ENCODE measurements at places on chromosomes 6 and 20. TPM values are rescaled to one million over a fixed set of nuclear protein-coding genes. Genes with fewer than 3 reads are reported as not detected.
A peak's percentile ranks its signal among the peaks of the same experiment; 100 is the strongest.

DNA sequence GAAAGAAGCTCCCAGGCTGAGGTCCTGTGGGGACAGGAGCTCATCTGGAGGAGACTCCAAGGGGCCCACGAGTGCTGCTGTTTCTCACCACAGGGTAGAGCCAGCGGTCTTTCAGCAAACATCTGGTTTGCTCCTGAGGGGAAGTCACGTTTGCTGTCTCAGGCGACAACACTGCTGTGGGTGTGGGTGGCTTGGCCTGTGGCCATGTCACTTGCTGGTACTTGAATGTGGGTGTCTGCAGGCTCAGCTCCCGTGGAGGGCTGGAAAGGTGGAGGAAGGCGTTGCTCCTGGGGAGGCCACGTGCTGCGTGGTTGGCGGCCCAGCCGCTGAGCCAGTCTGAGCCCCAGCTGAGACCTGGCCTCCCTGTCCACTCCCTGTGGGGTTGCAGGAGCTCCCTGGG lies 52.8 kb upstream of the MPC1 start:
- no peak for DNase-seq

- no peak for DNase-seq
Observed at GRCh38 chr6:25714765-25715164, 39.8 kb upstream of the SLC17A4 start.

ZBTB12 gene
- total RNA-seq = 3.7 TPM

GRCh38 chr6:163759542-163759941 lies 345.0 kb downstream of the QKI start:
- DNase-seq = peak; percentile 53

GRCh38 chr6:139164001-139164400 lies 29.1 kb downstream of the HECA start:
- DNase-seq = no peak

LYRM2 gene
- total RNA-seq = 33.7 TPM

DNA sequence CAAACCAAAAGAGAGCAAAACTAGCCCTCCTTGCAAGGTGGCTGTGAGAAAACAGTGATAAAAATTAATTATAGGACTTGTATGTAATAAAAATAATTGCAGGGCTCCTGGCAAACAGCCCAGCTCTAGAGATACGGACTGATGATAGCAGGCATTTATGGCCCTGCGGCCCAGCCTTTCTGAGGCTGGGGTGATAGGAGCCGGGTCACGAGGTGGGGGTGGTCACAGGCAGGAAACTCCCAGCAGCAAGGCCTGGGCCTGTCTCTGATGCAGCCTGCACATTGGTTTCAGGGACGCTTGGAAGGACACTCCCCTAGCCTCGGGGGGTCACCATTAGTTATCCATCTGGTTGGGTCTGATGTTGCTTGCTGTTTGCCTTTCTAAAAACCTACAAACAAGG lies 18.7 kb upstream of the TTPAL start:
- DNase-seq = no peak

FAM83B gene
- 1.9 TPM for total RNA-seq

- peak; percentile 30 for DNase-seq
Observed at GRCh38 chr6:159473475-159474263, 219.4 kb downstream of the SOD2 start.

DNA sequence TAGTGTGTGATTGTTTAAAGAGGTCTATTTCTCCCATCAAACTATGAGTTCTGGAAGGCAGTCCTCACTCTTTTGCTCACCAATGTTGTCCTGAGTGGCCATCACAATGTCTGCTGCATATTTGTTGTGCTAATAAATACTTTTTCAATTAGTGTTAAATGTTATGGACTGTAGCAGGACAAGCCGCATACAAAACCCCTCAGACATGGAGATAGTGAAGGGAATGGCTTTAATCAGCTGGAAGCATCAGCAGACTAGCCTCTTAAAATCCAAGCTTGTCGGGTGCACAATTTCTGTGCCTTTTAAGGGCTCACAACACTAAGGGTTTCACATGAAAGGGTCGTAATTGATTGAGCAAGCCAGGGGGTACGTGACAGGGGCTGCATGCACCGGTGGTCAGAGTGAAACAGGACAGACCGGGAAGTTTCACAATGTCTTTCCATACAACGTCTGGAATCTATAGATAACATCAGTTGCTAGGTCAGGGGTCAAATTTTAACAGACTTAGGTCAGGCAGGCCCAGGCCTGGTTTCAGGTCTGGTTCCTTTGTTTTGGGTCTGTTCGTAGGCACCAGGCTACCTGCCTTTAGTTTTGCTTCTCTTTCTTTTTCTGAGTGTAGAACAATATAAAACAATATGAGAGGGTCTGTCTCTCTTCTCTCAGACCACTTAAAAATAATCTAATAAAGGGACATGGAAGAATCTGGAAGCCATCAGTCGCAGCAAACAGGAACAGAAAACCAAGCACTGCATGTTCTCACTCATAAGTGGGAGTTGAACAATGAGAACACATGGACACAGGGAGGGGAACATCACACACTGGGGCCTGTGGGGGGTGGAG lies 327.6 kb upstream of the HTR1E start:
- DNase-seq = no peak

GRCh38 chr6:166492092-166492741 lies 94.3 kb downstream of the RAMACL start:
- no peak for DNase-seq

GTF3C6 gene
- 105 TPM for total RNA-seq

PBOV1 gene
- not detected for total RNA-seq

GRCh38 chr6:55772730-55773129 lies 102.7 kb downstream of the BMP5 start:
- no peak for DNase-seq

SLA2 gene
- not detected for total RNA-seq

RAET1E gene
- not detected for total RNA-seq

- DNase-seq = no peak
Observed at GRCh38 chr20:8368670-8369069, 236.6 kb downstream of the PLCB1 start.

NHSL1 gene
- 28.7 TPM for total RNA-seq

ARG1 gene
- not detected for total RNA-seq

SMLR1 gene
- total RNA-seq = not detected

GRCh38 chr6:19413323-19413722 lies 423.8 kb upstream of the ID4 start:
- peak; percentile 78 for DNase-seq

SPTLC3 gene
- total RNA-seq = 5.6 TPM

- DNase-seq = no peak
Observed at GRCh38 chr20:23142162-23143050, 56.3 kb upstream of the CD93 start.

WFDC12 gene
- total RNA-seq = not detected

CALHM5 gene
- 1.8 TPM for total RNA-seq

DNA sequence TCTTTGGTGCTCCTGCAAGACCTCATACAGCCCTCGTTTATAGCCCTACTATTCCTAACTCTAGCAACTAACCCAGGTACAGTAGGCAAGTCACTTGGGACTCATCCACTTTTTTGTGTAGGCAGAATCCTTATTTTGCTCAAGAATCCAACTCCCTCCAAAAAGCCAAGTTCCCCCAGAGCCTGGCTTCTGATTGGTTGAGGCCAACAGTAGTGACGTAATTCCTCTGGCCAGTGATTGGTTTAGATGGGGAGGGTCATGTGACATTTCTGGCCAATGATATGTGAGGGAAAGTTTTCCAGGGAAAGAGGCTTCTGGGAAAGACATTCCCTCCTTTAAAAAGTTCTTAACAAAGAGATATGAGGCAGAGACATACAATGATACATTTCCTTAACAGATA lies 32.1 kb downstream of the KIAA1755 start:
- no peak for DNase-seq

GRCh38 chr6:138576313-138576712 lies 77.0 kb upstream of the NHSL1 start:
- no peak for DNase-seq

DNA sequence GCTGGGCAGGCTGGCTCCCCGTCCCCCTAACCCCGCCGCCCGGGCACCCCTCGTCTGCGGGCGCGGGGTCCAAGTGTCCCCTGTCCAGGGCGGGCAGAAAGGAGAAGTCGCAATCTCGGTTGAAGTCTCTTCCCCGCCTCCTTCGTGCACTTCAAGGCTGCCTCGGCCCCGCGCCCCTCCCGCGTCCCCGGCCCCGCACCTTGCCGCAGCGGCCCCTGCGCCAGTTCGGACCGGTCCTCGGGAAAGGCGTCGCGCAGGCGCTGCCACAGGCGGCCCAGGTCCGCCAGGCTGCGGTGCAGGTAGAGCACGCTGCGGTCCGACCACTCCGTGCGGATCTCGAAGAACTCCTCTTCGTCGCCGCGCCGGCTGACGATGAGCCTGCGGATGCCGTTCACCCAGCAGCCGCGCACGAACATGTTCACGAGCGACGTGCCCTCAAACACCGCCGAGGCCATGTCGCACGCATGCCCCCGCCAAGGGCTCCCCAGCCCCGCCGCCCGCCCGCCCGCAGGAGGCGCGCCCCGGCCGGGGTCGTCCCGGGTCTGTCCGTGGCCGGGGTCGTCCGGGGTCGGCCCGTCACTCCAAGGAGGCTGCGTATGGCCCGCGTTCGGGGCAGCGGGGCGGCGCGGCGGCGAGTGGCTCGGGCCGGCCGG lies at the start of gene PXDC1:
TSS of gene PXDC1 (minus strand) at position 637 of the 653 bp plus-strand sequence. CDS start at position 455, 182 bp downstream.
- DNase-seq = no peak

DNA sequence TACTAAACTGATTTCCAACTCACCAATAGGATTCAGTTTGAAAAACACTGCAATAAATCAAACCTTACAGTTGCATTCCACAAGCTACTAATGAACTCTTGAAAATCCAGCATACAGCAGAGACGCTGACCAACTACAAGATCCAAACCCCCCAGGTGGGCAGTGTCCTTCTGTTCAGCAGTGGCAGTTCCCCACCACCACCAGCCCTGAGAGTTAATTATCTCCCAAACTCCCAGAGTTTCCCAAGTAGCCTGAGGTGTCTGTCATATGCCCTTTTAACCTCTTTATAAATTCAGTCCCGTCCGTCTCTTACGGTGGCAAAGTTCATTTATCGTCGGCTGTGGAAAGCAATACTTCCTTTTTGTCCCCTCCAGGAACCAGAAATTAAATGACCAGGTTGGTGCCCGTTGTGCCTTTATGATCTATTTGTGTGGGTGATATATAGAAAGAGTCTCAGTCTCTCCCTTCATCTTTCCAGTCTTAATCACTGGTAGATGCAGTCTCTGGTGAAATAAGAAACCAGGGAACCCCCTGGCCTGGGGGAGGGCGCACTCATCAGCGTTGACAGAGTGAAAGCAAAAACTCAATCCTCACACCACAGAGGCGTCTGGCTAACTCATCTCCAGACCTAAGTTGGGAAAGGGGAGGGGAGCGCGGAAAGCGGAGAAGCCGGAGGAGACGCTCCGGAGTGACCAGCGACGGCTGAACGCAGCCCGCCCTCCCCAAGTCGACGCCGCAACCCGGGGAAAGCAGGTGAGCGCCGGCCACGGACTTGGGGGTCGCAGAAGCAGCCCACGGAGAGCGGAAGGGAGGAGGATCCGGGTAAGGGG lies 717 bp downstream of the MRPL14 start:
- peak; percentile 74 for DNase-seq

DNA sequence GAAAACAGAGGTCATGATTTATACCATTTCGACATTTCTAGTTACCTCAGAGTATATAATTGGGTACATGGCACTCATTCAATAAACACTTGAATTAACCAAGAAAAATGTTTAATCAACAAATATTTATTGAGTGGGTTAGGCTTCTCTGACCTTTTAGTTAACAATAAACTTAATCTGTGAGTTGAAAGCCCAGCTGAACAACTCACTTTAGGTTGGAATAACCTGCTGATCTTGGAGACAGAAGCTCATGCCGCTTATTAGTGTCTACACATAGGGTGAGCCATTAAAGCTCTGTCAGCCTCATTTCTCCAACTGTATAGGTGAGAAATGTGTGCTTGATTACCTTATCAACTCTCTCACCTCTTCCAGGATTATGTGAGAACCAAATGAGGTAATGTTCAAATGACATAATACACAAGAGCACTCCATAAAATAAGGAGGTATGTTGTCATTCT lies 98.2 kb upstream of the DTNBP1 start:
- DNase-seq = no peak

GRCh38 chr6:1436334-1437306 lies 47.2 kb downstream of the FOXF2 start:
- peak; percentile 37 for DNase-seq

PAK5 gene
- total RNA-seq = 0.19 TPM

ZBP1 gene
- not detected for total RNA-seq

DNA sequence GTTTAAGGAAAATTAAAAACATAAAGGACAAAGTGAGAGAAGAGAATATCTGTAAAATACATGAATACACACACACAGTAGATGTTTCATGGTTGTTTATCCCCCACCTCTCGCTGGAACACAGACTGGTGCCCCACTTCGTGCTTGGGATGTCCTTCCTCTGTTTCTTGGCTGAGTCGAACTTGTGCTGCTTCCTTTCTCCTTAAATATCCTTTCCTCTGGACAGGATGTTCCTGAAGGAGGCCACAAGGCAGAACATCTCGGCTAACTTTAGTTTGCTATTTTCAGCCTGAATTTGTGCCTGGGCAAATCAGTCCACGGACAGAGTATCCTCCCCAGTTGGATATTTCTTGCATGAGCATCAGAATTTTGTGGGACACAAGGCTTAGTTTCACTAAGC lies 54.7 kb upstream of the ZMYND8 start:
- no peak for DNase-seq

DNA sequence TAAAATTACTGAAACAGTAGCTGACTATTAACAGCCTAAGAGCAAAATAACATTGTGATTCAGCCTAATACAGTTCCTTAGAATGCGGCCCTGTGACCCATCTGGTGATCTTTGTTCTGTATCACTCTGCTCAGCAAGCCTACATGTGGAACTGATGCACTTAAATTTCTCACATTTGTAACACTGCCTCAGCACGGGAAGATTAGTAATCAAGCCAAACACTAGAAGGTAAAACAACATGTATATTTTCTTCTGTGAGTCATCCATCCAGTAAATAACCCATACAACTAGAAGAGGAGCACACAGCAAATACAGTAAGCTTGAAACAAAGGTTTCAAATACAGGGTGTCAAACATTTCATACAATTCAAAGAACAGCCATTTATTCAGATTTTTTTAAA lies 189.7 kb upstream of the NOX3 start:
- DNase-seq = no peak

DNA sequence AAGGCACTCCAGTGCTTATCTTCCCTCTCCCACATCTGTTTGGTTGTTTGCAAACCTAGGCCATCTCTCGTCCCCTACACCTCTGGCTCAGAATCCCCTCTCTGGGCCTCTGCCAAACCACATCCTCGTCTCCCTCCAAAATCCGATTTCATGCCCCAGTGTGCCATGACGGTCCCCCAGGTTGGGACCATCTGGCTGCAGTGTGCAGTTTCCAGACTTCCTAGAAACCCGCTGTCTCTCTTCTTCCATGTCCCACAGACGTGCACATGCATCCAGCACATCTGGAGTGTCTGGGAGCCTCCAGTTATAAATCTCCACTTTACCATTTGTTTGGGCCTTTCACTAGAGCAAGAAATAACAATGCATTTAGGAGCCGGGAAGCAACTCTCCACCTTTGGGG lies 316.2 kb downstream of the KIF16B start:
- DNase-seq = no peak

All from astrocyte (in vitro differentiated cells and primary cell).